ENCODE measurements at places on chromosomes 3 and 15.
A peak's percentile ranks its signal among the peaks of the same experiment; 100 is the strongest.

DNA sequence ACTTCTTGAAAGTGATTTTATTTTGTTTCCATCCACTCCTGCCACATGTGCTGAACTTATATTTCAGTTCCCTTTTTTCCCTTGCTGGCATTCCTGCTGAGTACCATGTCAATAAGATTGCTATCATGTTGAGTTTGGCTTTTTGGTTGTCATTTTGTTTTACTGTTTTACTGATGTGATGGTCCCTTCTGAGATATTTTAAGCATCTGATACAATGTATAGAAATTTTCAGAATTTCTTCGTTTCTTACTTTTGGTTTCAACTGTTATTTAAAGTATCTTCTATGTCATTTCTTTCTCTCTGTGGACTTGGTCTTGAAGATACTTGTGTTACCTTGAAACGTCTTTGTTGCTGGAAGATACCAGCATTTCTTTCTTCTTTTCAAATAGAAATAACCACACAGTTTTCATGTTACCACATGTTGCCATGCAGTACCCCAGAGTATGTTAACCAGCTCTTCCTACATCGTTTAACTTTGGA is 14.1 kb downstream of the SIDT1 start:
- no peak for DNase-seq

- DNase-seq, result no peak
These were observed 62.4 kb downstream of the RTP4 start for GRCh38 chr3:187430576-187430975.

DNA sequence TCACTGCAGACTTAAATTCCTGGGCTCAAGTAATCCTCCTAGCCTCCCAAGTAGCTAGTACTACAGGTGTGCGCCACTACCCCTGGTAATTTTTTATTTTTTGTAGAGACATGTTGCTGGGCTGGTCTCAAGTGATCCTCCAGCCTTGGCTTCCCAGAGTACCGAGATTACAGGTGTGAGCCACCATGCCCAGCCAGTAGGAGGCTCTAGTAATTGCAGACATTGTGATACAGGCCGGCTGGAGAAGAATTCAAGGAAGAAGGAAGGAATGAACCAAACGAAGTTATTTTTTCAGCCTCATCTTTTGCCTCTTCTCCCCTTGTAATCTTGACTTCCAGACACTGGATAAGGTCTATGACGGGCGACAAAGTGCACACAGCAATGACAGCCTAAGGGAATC is 3.2 kb upstream of the PPP4R2 start:
- DNase-seq, result no peak

DNA sequence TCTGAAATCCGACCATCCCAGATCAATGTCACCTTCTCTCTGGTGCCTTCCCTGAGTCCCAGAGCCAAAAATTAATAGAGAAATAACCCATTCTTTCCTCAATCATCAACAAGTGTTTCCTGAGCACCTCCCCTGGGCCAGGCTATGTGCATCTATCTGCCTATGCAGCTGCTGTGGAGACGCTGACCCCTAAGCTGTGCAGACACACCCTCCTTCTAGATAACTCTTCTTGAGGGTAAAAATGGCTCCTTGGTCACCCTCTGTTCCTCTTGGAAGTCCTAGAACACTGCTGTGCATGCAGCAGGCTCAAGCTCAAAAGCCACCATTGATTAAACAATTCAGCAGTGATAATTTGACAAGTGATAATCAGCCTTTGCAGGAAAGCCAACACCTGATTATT is 18.4 kb downstream of the CA12 start:
- no peak for DNase-seq

GRCh38 chr3:54188176-54188791 is 65.9 kb downstream of the CACNA2D3 start:
- DNase-seq, result peak; percentile 72

DNA sequence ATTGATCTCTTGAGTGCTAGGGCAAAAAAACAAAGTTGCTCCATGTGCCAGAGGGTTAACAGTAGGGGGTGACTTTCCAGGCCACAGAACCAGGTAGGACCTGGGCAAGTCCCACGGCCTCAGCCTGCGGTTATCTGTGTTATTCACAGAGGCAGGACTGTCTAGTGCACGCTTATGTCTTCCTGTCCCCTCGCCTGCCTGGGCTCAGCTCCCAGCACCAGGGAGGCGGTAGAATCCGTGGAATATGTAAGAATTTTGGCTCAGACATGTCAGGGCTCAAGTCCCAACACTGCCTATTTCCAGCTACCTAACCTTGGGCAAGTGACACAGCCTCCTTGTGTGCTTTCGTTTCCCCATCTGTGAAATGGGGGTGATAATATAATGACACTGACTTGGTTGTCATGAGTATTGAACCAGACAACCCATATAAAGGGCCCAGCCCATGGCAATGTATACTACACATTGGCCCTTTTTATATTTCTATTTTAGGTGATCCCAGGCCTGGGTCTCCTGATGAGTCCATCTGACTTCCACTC is 44.3 kb upstream of the FLNB start:
- DNase-seq, result no peak

DNA sequence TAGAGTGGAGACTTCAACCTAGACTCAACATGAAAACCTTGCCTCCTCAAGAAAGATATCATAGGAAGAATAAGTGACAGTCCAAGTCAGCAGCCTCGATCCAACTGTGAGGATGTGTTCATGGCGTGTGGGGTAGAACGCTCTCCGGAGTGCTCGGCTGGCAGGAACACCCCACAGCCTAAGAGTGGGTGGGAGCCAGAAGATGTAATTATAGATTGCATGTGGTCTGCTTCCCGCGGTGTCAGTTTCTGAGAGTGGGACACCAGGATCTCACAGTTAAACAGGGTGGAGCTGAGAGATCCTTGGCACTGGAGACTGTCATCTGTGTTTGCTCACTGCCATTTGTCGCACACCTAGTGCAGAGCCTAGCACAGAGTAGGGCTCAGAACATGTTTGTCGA is 158.0 kb downstream of the CTNNB1 start:
- DNase-seq, result no peak

- no peak for DNase-seq
These were observed 111.4 kb downstream of the PGPEP1L start for GRCh38 chr15:98896002-98896721.

DNA sequence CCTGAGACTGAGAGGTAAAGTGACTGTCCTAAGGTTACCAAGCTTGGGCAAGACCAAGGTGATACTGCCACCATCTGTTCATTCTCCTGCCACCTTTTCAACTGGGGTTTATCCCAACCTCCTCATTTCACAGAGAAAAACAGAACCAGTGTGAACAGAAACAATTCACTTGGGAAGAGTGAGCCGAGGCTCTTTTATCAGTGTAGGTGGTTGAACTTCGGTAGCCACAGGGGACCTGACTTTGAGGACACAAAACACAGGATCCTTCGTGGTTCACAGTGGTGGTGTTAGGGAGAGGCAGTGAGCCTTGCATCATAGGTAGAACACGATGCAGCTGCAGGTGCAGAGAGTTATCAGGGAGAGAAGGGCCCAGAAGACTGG is 72.8 kb upstream of the ICE2 start:
- no peak for DNase-seq

DNA sequence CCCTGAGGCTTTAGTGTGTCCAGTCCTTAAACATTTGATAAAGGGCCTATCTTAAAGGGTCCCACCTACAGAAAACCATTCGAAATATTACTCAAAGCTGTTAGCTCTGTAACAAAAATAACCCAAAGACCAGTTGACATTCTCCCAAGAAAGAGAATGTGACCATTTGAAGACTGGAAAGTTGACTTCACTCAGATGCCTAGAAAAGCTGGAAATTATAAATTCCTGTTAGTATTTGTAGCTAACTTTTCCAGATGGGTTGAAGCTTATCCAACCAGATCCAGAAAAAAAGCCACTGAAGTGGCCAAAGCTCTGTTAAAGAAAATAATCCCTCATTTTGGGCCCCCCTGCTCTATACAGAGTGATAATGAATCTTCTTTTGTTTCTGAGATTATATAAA is 408.4 kb downstream of the PLOD2 start:
- no peak for DNase-seq

DNA sequence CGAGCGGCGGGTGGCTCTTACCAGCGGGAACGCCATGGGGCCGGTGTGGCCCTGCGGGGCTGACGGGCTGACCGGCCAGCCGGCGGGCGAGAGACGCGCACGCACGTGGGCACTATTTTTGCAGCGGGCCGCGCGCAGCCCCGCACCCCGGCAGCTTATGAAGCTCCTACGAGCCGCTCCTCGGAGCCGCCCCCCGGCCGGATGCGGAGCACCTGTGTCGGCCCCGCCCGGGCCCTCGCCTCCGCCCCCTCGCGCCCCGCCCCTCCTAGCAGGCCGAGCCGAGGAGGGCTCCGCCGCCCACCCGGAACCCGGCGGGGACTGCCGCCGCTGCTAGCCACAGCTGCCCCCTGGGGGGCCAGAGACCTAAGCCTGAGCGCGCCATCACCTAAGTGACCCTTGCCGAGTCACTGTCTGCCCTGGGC is 683 bp upstream of the CPEB1 start:
- DNase-seq, result no peak

- DNase-seq, result no peak
These were observed 325.0 kb upstream of the CFAP20DC start for GRCh38 chr3:59374818-59375211.

- DNase-seq, result no peak
These were observed 7.2 kb downstream of the RTF1 start for GRCh38 chr15:41423979-41424659.

GRCh38 chr3:69324362-69325025 is 61.4 kb downstream of the FRMD4B start:
- DNase-seq, result no peak

- no peak for DNase-seq
These were observed 45.0 kb upstream of the GAP43 start for GRCh38 chr3:115578331-115578730.

DNA sequence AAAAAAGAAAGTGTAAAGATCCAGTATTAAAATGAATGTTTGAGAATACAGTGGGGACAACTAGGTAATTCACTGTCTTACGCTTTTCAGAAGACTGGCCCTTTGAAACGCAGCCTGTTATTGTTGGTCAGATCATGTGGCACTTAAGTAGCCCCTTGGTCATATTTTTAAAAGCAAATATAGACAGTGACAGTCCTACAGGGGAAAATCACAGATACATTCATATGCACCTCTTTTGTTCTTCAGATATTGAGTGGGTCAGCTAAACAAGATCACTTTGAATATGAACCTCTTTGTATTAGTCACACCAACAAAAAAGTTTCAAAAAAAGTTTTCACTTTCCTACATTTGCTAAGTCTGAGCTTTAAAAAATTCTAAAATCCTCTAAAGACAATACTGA is 36.0 kb downstream of the TIGIT start:
- DNase-seq, result no peak

GRCh38 chr3:168047190-168047795 is 48.4 kb downstream of the GOLIM4 start:
- no peak for DNase-seq

DNA sequence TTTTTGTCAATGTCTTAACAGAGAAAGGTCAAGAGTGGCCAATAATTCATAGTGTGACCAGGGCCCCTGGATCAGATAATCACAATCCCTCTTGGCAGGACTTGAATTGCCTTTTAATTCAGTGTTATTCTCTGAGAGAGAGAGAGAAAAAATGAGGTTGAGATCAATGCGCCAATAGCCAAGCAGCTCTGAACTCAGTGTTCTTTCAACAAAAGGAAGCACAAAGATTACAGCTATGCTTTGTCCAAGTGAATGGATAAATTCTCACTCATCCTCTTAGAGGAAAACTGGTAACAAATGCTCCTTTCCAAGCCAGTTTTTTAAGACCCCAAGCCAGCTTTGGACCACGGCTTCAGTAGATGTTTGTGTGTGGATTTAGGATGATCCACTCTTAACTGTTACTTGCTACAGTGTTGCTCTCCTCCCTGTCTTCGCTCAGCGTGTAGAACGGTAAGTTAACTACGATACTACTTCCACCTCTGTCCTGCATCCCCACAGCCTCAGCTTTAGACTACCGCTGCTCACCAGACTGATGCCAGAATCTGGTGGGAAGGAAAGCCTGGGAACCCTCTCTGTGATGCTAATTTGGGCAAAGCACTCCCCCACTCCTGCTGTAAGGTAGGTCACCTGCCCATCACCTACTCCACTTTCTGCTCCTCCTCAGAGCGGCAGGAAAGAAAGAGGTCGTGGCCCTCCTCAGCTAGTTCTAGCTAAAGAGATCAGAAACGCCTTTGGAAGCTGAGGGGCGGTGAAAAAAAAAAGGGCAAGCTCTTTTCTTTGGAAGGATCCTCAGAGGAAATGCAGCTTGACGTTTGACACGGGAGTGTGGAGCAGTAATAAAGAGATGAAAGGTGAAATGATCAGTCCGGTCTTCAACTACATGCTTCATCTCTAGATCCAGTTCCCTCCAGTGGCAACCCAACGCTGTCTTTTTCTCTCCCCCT is 46.8 kb upstream of the LPP start:
- peak; percentile 52 for DNase-seq

- DNase-seq, result no peak
These were observed 21.3 kb upstream of the GATM start for GRCh38 chr15:45399381-45400212.

DNA sequence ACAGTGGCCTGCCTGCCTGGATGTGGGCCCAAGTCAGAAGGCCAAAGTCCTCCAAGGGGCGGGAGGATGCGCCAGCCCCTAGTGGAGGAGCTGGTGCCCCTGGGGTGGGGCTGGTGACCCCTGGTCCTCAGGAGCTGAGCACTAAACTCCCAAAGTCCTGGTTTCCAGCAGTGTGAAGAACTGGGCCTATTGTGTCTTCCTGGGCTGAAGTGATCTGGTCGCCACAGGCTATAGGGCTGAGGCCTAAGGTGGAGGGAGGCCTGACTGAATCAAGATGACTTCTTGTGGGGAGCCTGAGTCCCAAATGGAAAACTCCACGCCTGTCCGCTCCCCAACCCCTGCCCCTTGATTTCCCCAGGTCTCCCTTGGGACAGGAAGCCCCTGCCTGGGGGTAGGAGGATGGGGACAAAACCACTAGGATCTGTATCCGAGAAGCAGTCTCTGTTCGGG is 753 bp upstream of the FES start:
- DNase-seq, result no peak

DNA sequence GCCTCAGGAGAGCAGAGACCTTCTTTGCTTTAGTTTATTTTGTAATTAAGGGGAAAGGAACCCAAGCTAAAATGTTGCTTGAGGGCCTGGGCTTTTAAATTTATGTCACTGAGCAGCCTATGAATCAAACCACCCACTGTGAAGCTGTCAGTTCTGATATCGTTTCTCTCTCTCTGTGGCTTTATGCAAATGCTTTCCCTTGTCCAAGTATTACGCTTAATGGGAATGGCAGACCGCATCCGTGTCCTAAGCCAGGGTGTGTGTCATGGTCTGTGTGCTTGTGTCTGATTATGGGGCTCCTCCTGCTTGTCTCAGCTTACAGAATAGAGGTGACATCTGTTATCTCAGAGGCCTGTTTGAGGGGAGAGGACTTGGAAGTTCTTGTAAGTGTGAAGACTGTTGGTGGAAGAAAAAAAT is 82.4 kb downstream of the EBLN2 start:
- no peak for DNase-seq

- no peak for DNase-seq
These were observed 452.8 kb downstream of the FOXP1 start for GRCh38 chr3:71130471-71131374.
